ENCODE measurements at places on chromosomes 4 and X.

DNA sequence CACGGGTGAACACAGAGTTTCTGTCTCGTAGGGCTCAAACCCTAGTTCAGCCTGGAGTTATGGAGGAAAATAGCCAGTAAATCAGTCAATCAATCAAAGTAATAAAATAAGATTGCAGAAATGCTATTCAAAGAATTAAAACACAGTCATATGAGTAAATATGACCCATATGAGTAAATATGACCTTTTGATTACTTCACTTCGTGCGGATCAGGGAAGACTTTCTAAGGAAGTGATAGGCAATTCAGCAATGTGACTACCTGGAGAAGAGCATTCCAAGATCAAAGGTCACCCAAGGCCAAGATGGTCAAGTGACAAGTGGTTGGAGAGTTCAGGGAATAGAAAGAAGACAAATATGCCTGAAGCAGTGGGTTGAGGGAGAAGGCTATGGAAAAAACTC lies 722.6 kb downstream of the ADGRL3 start:
- DNase-seq = no peak

DNA sequence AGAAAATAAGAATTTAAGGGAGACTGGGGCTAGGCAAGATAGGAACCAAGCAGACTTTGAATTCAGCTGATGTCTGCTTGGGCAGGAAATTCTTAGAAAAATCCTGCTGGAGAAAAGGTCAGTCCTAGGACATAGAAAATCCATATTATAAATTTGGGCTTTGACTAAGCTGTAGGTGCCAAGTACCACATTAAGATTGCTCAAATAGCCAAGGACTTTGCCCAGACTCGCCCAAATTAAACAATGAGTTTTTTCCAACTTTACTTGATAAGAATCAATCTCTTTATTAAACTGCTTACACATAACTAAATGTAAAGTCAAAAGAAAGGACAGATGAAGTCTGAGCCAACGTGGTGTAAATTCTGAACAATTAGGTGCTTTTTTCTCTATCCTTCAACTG lies 95.4 kb downstream of the FUNDC1 start:
- DNase-seq = no peak

DNA sequence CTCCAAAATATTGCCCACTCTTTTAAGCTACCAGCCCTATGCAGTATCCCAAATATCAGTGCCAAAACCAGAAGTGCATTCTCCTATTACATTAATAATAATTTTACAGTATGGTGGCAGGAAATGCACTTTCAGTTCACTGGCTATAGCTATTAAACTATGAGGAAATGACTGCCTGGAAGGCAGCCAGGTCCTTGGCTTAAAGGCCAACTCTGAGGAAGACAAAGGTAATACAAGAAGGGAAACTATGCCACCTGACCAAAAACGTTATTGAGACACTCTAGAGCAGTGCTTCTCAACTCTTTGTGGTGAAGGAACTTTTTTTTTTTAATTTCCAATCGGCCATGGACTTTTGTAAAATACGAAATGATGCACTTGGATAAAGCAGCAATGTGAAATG lies 133.6 kb upstream of the VAMP7 start:
- DNase-seq = no peak

DNA sequence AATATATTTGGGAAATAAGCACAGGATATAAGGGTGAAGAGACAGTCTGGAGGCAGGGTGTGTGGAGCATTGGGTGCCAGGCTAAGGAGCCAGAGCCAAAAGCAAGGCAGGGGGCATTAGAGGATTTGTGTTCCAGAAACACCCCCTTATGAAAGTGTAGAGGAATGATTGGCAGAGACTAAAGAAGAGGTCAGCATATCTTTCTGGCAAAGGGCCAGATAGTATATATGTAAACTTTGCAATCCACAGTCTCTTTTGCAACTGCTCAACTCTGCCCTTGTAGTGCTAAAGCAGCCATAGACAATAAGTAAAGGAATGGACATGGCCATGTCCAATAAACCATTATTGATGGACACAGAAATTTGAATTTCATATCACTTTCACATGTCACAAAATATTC lies 3.6 kb upstream of the SLC9A6 start:
- DNase-seq = no peak

DNA sequence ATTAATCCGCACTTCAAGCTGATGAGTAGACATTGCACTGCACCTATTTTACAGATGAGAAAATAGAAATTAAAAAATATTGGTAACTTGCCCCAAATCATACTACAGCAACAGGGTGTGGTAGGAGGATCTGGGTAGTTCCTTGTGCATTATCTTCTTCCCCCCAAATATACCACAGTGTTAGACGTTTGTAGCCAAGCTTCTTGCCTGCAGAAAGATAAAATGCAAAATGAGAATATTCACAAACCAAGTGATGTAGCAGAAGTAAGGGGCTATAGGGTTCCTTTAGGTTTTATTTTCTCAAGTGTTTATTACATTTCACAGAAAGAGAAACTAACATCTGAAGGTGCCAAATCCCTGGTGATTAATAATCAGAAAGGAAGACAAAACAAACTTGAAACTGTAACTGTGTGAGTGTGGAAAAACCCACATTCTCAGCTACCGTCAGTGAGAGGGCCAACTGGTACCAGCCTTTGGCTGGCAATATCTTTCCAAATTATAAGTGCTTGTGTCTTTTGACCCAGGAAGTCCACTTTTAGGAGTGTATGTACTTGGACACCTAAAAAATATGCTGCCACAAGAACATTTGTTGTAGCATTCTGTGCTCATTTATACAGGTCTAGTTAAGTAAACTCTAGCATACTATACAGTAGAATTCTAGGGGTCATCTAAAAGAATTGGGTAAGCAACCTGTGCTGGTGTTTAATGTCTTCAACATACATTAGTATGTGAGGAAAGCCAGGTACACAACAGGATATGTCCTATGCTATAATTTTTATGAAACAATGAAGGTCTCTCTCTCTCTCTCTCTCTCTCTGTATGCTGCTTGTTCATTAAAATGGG lies 6.7 kb upstream of the CD38 start:
- DNase-seq = no peak

- DNase-seq = peak; percentile 73
Measured at GRCh38 chr4:683982-684622, 4.8 kb downstream of the SLC49A3 start.
